NK-92 treated with Interleukin-12 subunit alpha and Interleukin-12 subunit beta, amount 100 ng/mL, for 24 hours (cell line): ENCODE measurements at places on chromosomes 2 and 18.

- DNase-seq: no peak
Observed at GRCh38 chr2:64210816-64211215, 66.6 kb upstream of the PELI1 start.

- peak; percentile 55 for DNase-seq
Observed at GRCh38 chr2:85852937-85853498, 35.8 kb downstream of the ST3GAL5 start.

GRCh38 chr2:65417509-65418085 is 14.8 kb downstream of the SPRED2 start:
- no peak for DNase-seq

DNA sequence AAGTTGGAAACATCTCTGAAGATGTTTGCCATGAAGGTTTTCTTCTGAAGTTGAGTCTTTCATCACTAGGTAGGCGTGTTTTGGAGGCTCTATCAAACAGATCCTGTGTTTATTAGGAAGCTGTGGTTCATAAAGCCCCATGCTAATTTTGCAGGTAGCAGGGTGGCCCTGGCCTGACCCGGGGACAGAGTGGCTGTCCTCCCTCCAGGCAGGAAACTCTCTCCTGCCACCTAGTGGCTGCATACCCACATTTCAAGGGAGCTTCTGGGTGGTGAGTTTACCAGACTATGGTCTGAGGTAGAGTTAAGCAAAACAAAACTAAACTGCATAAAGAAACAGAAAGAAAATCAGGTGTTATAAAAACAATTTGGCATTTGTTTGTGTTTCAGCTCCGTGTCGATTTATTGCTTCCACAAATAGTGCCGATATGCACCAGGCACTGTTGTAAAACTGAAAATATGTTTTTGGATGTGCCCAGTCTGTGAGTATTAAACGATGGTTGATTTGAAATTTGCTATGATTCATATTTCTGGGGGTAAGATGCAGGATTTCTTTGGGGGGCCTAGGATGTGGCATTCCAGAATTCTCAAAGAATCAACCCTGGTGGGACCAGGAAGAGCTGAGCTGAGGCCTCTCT is 26.0 kb upstream of the IL37 start:
- DNase-seq: peak; percentile 70

DNA sequence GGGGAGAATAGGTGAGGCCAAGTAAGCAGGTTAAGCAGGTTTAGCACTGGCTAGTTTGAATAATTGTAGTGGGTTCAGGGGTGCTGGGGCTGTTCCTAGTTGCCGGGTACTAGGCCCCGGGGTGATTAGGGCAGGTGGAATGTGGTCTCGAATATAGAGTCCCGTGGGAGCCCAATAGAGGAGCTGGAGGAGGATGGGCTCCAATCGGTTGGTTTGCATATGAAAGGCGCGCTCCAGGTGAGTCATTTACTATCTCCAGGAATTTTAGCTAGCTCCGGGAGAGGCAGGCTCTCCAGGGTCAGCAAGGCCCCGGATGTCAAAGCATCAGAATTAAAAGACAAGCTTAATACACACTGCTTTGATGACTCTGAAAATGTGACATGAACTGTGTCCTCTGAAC is 304.0 kb downstream of the ZNF521 start:
- DNase-seq: no peak

- no peak for DNase-seq
Observed at GRCh38 chr2:200255549-200255948, 50.9 kb upstream of the SPATS2L start.

DNA sequence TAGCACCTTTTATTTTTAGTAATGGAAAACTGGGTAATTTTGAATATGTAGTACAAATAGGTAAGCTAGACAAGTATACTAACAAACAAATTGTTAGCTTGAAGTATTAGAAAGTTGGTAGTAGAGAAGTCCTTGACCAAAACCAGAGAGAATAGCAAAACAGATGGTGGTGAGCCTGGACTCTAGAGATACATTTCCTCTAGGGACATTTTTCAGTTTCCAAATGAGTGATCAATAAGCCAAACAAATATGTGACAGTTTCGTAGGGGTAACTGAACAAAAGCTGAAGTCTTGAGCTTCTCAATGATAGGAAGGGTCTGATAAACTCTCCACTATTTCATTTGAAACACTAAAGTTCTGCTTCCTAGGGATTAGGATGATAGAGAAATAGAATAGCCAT is 692.0 kb upstream of the FAM98A start:
- no peak for DNase-seq

- no peak for DNase-seq
Observed at GRCh38 chr2:190959911-190960788, 53.8 kb downstream of the STAT1 start.

DNA sequence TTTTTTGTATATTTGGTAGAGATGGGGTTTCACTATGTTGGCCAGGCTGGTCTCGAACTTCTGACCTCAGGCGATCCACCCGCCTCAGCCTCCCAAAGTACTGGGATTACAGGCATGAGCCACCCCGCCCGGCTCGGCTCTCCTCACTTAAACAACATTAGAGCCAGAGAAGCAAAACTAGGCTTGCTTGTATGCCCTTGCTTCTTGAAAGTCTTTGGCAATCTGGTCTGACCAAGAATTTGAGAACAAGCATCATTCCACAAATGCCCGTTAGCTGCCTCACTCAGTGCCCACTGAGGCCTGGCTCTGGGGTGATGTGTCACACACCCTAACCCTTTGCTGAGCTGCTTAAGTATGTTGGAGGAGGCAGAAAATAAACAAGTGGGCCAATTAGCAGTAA is 33.5 kb downstream of the SOWAHC start:
- DNase-seq: no peak

DNA sequence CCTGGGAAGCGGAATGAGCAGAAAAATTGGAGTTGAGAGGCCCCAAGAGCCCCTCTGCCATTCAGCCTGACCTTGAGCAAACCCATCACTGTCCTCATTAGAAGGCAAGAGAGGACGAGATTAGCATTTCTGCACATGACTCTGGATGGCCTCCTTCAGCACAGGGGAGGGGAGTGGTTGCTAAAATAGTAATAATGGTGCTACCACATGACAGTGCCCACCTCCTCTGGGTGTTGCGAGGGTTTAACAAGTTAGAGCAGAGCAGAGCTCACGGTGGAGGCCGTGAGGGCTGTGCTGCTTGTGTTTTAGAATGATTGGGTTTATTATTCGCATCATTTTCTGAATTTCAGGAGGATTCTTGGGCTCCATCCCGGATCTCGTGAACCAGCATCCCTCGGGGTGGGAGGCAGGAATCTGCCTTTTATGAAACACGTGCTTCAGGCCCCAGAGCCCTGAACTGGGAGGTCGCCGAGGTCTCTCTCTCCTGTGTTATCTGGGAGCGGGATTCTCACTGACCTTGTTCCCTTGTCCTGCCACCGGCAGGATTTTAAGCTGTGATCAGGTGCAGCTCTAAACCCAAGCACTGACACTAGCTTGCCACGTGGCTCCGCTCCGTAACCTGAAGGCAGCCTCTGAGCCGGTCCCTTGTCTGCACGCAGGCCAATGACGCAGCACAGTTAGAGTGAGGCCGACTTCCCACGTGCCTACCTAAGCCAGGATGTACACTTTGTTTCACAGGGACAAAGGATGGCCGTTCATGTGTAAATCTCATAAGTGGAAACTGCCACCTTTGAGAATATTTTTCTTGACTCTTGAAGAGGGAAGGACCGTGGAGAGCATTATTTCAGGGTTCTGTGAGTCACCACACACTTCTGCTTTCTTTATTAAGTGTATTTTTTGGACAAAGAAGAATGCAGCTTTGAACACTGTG is 142.3 kb downstream of the ACOXL start:
- no peak for DNase-seq

DNA sequence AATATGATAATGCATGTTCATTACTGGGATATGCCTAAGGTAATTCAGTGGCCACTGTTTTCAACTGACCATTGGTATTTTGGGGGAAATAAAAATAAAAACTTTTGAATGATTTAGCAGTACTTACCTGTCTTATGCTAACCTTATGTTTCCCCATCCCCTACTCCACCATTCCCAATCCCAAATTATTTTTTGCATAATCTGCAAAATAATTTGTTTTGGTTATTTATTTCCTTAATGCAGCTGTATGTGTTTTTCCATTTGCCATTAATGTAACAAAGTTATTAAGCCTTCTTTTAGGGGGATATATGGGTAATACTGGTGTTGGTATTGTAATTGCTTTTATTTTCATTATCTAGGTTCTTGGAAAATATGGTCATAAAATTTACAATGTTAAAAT is 213.9 kb upstream of the GULP1 start:
- DNase-seq: no peak

DNA sequence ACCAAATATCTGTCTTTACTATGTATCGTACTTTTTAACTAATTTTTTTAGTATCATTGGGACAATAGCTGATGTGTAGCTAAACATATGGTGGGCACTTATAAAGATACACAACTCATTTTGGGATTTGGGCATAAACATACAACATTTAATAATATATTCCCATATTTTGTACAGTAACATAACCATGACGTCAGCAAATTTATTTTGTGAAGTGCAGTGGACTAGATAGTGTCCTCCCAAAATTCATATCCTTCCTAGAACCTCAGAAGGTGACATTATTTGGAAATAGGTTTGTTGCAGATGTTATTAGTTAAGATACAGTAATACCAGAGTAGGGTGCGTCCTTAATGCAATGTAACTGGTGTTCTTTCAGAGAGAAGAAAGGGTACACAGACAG is 356.7 kb downstream of the CDH7 start:
- no peak for DNase-seq

- no peak for DNase-seq
Observed at GRCh38 chr2:26968001-26968400, 2.4 kb upstream of the MAPRE3 start.

GRCh38 chr2:233145726-233146125 is 85.6 kb downstream of the INPP5D start:
- DNase-seq: no peak

- no peak for DNase-seq
Observed at GRCh38 chr2:121429119-121429903, 101.4 kb upstream of the RNU4ATAC start.

DNA sequence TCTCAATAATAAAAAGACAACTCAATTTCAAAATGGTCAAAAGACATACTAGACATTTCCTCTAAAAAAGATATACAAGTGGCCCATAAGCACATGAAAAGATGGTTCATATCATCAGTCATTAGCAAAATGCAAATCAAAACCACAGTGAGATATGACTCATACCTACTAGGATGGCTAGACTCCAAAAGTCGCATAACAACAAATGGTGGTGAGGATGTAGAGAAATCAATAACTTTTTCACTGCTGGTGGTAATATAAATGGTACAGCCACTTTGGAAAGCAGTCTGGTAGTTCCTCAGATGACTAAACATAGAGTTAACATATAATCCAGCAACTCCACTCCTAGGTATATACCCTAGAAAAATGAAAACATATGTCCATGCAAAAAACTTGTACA is 242.3 kb upstream of the NOL4 start:
- no peak for DNase-seq

- DNase-seq: no peak
Observed at GRCh38 chr18:63267975-63268721, 51.4 kb downstream of the BCL2 start.
